Stimulated activated effector memory CD8-positive, alpha-beta T cell treated with anti-CD3 and anti-CD28 coated beads, Interleukin-12 subunit alpha, Interleukin-12 subunit beta, amount 100 ng/mL, for 72 hours (primary cell): ENCODE measurements at places on chromosomes 3 and 15.

DNA sequence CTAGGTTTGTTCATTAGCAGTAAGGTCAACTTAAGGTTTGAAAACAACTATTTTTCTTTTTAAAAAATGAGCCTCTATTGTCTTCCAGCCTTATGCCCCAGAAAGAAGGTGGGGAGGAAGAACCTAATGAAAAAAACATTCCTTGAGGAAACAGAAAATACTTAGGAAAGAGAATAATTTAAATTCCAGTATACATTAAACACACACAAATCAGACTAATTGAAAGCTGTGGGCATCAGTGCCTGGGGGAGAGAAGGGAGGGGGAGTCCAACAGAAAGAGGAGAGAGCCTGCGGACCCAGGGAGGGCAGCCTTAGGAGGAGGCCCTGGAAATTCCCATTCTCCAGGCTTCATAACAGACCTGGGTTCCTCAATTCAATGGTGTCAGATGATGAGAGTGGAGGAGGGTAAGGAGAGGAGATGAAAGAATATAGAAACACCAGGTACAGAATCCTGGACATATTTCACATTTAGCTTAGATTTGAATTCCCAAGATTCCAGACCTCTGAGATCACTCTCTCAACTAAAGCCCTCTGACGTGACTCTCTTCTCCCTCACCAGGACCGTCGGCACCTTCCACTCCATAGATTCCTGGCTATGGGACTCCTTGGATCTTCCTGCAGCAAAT lies 320.5 kb upstream of the UMPS start:
- DNase-seq = no peak

DNA sequence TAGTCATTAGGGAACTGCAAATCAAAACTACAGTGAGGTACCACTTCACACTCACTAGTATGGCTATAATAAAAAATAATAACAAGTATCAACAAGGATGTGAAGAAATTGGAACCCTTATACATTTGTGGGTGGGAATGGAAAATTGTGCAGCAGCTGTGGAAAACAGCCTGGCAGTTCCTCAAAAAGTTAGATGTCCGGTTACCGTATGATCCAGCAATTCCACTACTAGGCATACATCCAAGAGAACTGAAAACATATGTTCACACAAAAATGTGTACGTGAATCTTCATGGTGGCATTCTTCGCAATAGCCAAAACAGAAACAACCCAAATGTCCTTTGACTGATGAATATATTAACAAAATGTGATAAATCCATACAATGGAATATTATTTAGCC lies 187.9 kb upstream of the LYSMD4 start:
- no peak for DNase-seq

- no peak for DNase-seq
These were observed 280.3 kb downstream of the NR2F2 start for GRCh38 chr15:96610757-96611156.

- DNase-seq = no peak
These were observed 40.5 kb downstream of the STT3B start for GRCh38 chr3:31573036-31573779.

GRCh38 chr3:14646589-14647413 lies 4.8 kb upstream of the CCDC174 start:
- no peak for DNase-seq

- no peak for DNase-seq
These were observed 6.2 kb upstream of the NIPA1 start for GRCh38 chr15:22780267-22780666.

DNA sequence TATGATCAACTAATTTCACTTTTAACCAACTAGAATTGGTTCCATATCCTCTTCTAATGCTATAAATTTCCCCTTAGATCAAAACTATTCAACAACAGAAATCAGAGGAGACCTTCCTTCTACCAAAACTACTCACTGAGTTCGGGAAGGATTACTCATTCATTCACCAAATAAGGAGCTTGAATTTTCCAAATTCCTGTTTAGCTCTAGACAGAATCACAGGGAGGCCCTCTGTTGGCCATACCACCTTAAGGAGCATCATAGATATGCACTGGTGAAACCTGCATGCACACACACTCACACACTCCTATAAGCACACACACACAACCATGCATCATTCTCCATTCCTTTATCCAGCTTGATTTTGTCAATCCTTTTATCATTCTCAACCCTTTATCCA lies 49.0 kb downstream of the SUCLG2 start:
- no peak for DNase-seq

DNA sequence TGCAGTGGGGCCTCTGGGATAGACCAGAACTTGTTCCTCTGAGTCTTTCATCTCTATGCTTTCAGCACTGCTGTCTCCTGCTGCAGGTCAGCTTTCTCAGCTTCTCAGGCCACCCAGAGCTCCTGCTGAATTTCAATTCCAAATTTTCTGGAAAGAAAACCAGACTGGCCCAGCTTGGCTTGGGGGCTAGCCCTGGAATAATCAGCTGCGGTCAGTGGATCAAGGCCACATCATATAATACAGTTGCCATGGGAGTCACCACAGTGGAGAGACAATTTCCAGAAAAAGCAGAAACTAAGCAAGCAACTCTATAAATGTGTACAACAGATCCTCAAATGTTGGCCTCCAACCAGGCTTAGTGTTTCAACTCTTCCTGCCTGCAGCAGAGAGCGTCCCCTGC lies 91.1 kb upstream of the SLC24A5 start:
- DNase-seq = no peak

DNA sequence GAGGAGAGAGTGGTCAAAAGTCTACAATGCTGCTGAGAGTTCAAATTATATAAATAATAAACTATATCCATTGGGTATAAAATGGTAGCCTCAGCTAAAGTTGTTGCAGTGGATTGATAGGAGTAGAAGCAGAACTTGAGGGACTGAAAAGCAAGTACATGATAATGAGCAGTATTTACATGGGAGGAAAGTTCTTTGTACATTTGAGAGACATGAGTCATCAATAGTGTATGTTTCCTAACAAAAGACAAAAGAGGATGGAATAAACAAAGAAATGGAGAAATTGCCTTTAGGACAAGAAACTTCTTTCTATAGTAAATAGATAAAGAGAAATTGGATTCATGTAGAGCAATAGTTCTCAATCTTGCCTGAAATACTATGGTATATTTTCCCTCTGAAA lies 110.0 kb upstream of the PLSCR5 start:
- no peak for DNase-seq

DNA sequence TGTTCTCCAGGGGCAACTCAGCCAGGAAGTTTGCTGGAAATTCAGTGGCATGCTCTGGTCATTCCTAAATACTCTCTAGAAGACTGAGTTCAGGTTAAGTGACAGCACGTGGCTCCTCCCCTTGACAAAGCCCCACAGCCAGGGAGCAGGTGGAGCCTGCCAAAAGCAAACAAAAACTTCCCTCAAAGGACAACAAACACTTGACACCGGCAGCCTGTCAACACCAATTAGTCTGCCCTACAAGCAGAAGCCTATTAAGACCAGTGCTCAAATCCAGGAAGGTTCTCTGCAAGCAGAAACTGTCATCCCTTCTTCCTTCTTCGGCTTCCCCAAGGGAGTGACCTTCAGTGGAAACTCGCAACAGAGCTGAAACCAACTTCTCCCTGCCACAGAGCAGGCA lies 5.0 kb downstream of the MEX3B start:
- no peak for DNase-seq

DNA sequence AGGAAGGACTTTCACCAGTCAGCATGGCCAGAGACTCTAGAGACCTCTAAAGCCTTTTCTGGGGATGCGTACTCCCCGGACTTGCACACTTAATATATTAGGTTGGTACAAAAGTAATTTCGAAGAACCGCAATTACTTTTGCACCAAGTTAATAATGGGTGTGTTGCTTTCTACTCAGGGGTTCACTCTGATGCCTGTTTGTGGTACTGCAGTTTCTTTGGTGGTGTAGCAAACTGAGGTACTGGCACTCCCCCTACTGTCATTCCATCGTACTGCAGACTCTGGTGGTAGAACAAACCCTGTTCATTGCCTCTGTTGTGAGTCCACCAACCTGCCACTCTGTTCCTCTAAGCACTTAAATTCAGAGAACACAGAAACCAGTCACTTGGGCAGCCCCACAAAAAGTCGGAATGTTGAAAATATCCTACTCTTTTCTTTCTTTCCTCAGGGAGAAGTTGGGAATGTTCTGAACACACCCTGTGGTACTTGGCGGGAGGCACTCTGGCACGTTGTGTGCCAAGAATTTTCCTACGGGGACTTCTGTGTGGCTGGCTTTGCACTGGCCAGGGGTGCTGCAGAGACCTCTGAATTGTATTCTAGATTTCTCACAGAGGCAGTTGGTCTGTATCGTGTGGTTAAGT lies 46.3 kb downstream of the GABRG3 start:
- peak; percentile 54 for DNase-seq

DNA sequence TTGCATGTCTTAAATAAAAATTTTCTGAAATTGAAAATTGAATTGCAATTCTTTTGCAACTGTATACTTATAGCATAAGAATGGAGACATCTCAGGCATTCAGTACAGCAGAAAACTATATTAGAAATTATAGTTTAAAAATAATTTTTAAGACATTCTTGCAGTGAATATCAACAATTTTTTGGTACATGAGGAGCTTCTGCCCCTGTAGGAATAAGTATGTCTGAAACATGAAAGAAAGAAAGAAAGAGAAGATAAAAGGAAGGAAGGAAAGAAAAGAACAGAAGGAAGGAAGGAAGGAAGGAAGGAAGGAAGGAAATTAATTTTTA lies 165.0 kb downstream of the GMNC start:
- DNase-seq = no peak

DNA sequence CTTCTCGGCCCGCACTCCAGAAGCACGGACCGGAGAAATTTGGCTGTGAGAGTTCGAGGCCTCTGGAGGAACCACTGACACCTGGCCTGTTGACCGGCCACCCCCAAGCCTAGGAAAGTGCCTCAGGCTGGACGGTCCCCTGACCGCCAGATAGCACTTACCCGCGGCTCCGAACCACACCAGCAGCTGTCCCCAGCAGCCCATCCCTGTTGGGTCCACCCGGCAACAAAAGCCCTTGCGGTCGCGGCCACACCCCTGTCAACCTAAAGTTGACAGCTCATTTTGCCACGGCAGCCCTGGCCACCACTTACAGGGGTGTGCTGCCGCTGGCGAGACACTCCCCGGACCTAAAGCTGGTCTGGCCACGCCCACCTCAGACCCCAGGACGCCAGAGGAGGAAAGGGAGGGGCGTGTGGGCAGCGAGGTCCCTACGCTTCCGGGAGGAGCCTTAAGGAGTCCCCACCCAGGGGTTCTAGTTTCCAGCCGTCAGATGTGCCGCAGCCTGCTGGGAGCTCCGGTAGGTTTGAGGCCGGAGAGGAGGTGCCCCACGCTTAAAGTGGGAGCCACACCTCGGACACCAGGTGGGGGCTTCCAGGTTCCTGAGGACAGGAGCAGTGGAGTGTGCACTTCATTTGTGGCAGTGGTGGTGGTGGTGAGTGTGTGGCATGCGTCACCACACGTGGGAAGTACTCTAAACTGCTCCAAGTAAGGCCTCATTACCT lies at the start of gene LTK:
LTK (minus strand) TSS at position 322 of the 722 bp plus-strand sequence; CDS start at position 204, 118 bp downstream.
- no peak for DNase-seq

DNA sequence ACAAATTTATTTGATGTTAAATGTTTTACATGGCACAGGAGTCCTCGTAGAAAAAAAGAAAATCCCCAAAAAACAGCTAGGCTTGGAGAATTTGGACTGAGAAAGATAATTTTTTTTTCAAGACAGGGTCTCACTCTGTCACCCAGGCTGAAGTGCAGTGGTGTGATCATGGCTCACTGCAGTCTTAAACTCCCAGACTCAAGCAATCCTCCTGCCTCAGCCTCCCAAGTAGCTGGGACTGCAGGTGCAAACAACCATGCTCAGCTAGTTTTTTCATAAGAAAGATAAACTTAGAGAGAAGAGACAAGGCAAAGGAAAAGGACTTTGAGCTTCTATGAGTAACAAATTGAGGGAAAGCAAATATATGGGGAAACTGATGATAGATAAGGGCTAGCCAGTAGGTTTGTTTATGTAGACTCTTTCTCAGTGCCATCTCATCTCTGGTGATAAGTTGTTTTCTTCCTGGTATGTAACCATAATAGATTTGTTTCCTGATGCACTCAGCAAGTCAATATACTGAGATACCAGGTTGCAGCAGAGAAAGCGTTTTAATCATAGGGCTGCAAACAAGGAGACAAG lies 13.1 kb upstream of the TRMT10C start:
- no peak for DNase-seq

DNA sequence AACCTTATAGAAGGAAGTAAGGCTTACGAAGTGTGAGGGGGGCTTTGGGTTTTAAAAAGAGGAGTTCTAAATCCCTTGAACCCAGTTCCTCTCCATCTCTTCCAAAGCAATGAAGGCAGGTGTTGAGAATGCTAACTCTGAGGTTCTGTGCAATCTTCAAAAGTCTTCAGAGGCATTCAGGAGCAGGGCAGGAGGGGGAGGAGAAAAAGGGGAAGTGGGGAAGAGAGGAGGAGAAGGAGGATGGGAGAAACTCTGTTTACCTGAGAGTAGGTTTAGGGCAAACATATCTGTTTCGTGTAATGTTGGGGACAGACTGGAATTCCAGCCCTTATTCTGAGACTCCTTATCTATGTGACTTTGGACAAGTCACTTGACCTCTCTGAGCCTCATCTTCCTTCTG lies 36.9 kb downstream of the FAM3D start:
- DNase-seq = no peak

DNA sequence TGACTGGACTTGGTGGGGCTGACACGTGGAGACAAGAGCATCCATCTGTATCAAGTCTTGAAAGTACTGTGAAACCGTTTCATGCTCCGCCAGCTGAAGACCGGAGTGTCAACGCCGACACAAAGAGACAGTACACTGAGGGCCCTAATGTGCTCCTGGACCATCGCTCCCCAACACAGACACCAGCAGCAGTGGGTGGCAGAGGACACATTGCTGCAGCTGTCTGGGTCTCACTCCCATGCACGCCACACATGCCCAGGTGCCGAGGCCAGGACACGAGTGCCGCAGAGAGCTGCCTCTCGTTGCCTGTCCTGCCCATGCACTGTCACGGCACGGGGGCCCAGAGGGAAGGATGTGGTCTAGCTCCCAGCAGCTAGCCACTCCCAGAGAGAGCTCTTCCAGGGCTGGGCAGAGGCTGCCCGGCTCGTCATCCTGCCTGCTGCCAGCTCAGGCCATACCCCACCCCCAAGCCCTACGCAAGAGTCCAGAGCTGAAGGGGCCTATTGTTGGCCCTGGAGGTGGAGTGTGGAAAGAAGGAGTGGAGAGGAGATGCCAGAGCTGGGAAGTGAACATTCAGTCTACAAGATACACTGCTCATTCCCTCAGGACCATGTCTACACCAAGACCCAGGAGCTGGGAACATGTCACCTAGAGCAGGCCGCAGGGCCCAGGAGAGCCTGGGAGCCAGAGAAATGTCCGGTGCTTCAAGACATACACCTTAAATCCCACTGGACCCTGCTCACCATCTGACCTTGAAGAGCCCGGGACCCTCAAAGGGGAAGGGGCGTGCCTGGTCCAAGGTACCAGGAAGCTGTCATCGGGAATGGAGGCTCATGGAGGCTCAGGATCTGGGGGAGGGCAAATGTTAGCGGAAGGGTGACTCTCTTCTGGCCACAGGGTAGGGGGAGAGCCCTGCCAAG lies 7.7 kb downstream of the TNK2 start:
- no peak for DNase-seq

- no peak for DNase-seq
These were observed 201.9 kb upstream of the MCTP2 start for GRCh38 chr15:94029495-94029894.

GRCh38 chr3:106877627-106878026 lies 499.6 kb upstream of the CCDC54 start:
- DNase-seq = no peak
